ENCODE measurements at places on chromosomes 5 and 9.

DNA sequence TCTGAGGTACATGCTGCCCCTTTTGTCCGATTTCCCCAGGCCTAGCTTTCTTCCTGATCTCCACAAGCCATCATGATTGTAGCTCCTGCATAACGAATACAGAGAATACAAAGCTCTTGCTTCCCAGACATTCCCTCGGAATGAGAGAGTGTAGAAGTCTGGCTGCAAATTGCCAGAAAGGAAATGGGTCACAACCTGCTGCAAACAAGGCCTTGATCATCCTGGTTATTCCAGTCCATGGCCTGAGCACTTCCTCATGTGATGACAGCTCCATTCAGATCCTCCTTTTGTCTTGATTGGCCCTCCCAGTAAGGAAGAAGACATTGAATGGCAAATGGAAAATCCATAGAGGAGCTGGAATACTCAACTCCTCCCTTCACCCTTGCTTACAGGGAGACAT lies 136.0 kb upstream of the ADRA1B start:
- DNase-seq: no peak

GRCh38 chr5:60340965-60341471 lies 358.9 kb downstream of the DEPDC1B start:
- no peak for DNase-seq

- DNase-seq: no peak
These were observed 349.2 kb upstream of the ADAMTSL1 start for GRCh38 chr9:18124760-18125159.

GRCh38 chr9:21933865-21934264 lies 60.3 kb downstream of the CDKN2A start:
- no peak for DNase-seq

GRCh38 chr9:72431036-72431435 lies 66.0 kb upstream of the ZFAND5 start:
- no peak for DNase-seq

- DNase-seq: no peak
These were observed 477.0 kb downstream of the CCDC171 start for GRCh38 chr9:16029796-16030363.

- DNase-seq: no peak
These were observed 128.8 kb upstream of the MAP3K1 start for GRCh38 chr5:56686337-56687195.

- DNase-seq: no peak
These were observed 181.5 kb downstream of the SLCO4C1 start for GRCh38 chr5:102114525-102115069.

- DNase-seq: no peak
These were observed 54.9 kb upstream of the ZSWIM6 start for GRCh38 chr5:61277190-61277589.

DNA sequence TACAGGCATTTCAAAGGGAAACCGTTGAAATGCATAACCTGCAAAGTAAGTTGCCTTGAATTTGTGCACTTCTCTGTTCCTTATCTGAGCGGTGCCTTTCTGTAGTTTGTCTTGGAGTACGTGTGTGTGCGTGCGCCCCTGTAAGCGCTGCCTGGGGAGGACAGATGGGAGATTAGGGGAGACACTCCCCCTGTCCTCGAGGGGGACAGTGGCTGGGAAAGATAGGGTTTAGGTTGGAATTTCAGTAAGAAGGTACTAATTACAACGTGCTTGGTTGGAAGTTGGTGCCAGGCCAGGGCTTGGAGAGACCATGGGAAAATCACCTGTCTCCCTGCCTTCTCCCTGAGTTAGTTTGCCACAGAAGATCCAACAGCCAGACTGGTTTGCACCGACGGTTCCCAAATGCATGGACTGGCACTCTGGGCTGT lies 73.2 kb downstream of the PIK3R1 start:
- no peak for DNase-seq

DNA sequence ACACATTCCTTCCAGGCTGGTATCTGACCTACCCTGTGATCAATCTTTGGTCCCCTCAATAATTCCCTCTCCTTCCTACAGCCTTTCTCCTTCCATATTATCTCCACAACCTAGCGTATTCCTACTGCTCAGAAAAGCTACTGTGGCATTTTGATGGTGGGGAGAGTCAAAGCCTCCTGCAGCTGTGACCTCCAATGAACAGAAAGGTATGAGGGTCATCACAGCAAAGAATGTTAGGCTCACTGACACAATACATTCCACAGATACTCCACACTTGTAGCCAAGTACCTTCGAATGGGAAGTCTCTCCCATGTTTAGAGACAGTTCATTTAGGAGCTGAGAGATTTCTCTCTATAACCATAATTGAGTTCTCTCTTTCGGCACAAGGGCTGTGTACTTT lies 5.9 kb downstream of the FBN2 start:
- no peak for DNase-seq

Data from esophagus squamous epithelium (tissue), 5 donors.